Calu3 (cell line): ENCODE measurements at places on chromosomes 13 and 19. TPM values are rescaled to one million over a fixed set of nuclear protein-coding genes. Genes with fewer than 3 reads are reported as not detected.

The CGB1 gene
- not detected in 2 replicates for total RNA-seq

DNA sequence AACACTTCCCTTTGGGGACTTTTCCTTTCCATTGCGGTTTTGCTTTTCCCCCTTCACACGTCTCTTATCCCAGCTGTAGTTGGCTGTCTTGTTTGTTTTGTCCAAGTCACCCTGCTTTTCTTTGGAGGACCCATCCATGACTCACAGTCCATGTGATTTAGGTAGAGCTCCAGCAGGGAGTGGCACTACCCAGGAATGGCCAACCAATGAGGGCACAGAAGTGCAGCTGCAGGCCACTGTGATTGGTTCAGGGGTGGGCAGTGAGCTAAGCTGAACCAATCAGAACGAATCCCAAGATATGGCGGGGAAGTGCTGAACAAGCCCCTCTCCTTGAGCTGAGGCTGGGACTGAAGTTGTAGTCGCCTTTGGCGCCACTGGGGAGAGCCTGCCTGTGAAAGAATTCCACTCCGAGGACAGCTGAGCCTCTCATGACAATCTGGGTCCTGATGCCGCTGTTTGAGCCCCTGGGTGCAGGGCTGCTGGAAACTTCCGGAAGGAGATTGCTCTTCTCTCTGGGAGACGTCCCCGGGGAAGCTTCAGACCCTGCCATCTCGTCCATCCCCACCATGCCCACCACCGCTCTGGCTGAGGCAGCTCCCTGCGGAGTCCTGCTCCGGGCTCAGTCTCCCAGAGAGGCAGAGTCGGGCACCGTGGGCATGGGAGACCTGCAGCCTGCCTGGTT lies 62.9 kb upstream of the URI1 start:
- peaks cover 8% of the 10 kb centered on the region for H3K4me1 ChIP-seq
- H3K36me3 ChIP-seq: no peaks in the 10 kb centered on the region
- peaks cover 36% of the 10 kb centered on the region for H3K27me3 ChIP-seq
- no peak overlapping the region for H3K27ac ChIP-seq

- no peak overlapping the region for H3K4me3 ChIP-seq
- H3K27ac ChIP-seq: peak overlapping the region; percentile 31
- peaks cover 58% of the 10 kb centered on the region for H3K36me3 ChIP-seq
These were observed 4.9 kb downstream of the FXYD3 start for GRCh38 chr19:35120492-35120891.

- no peaks in the 10 kb centered on the region for H3K4me1 ChIP-seq
- H3K27ac ChIP-seq: no peak overlapping the region
- no peak overlapping the region for H3K4me3 ChIP-seq
- no peak for DNase-seq
These were observed 20.1 kb upstream of the ZNRF4 start for GRCh38 chr19:5434970-5435641.

DNA sequence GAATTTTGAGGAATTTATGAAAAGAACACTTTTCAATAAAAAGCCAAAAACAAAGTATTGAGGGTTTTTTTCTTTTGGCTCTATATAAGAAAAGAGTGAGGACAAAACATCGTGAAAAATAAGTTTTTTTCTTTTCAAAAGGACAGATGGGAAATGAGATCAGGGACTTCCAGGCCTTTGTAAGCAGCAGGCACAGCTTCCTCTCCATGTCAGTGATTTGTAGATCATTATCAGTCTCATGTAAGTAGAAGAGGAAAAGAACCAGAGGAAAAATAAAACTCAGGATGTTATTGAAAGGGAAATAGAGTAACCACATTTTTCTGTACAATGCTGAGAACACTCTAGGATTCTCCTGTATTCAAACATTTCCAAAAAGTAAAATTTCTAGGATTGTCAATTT lies 29.9 kb downstream of the DOCK9 start:
- H3K27me3 ChIP-seq: no peaks in the 10 kb centered on the region
- no peaks in the 10 kb centered on the region for H3K4me1 ChIP-seq
- H3K36me3 ChIP-seq: no peaks in the 10 kb centered on the region
- H3K27ac ChIP-seq: no peak overlapping the region
- no peak for DNase-seq
- H3K4me3 ChIP-seq: no peak overlapping the region

DNA sequence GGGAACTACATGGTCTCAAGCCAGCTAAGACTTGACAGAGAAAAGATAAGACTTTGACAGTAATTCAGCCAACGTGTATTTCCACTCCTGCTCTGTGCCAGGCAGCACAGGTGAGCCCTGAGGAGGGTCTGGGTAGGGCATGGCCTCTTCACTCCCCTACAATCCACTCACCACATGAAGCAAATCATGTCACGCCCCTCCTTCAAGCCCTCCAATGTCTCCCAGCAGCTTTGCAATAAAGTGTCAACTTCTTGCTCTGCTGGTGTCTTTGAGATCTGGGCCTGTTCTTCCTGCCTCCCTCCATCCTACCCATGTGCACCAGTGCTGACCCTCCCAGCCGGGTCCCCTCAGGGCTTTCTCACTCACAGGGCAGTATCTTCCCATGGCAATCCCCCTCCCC lies 58.5 kb downstream of the CCDC70 start:
- H3K4me1 ChIP-seq: no peaks in the 10 kb centered on the region
- H3K27ac ChIP-seq: no peak overlapping the region
- DNase-seq: no peak

DNA sequence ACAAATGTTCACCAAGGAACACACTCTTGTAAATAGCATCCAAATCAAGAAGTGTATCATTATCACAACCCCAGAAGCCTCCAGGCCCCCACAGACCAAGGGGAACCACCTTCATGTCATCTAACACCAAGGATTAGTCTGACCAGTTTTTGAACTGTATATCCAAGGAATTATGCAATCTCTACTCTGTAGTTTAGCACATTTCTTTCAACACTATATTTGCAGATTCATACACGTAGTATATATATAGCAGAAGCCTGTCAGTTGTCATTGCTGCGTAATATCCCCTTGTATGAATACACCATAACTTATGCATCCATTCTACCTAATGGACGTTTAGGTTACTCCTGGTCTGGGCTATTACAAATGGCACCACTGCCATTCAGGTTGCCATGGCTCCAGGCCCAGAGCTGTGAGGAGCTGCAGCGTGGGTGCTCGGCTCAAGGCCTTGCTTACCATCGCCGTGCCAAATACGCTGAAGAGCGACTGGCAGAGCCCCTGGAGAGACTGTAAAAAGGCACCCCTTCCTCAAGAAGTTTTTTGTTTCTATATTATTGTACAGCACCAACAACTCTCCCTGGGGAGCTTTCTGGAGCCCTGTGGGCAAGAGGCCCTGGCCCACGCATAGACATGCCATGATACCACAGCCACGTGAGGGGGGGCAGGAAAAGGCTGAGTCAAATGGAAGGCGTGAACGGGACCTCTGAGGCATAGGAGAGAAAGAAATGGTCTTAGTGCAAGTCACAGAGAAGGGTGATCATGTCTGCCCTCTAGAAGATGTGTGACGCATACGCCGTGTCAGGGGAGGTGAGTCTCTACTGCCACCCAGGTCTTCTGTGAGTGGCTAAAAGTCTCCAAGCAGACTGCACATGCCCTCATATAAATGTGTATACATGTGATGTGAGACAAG lies 10.8 kb downstream of the LATS2 start:
- no peaks in the 10 kb centered on the region for H3K27me3 ChIP-seq
- H3K36me3 ChIP-seq: peaks cover 4% of the 10 kb centered on the region
- DNase-seq: no peak
- peak overlapping the region; percentile 31 for H3K27ac ChIP-seq
- no peak overlapping the region for H3K4me3 ChIP-seq
